Stimulated activated CD4-positive, alpha-beta T cell treated with anti-CD3 and anti-CD28 coated beads, Interleukin-1b, Interleukin-23, amount 100 ng/mL, for 4 hours (primary cell): ENCODE measurements at places on chromosomes 12 and 14.
A peak's percentile ranks its signal among the peaks of the same experiment; 100 is the strongest.

DNA sequence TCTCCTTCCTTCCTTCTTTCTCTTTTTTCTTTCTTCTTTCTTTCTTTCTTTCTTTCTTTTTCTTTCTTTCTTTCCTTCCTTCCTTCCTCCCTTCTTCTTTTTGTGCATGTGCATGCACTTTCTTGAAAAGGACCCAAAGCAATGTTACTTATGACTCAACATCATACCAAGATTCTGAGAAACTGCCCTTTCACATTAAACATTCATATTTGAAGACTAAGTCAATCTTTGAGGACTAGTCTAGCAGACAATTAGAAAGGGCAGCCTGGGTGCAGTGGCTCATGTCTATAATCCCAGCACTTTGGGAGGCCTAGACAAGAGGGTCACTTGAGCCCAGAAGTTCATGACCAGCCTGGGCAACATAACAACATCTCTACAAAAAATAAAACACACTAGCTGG, 212.8 kb upstream of the KITLG start:
- DNase-seq: no peak

- DNase-seq: no peak
Measured at GRCh38 chr12:121282072-121282742, 14.3 kb downstream of the CAMKK2 start.

- DNase-seq: no peak
Measured at GRCh38 chr12:65720136-65721130, 103.8 kb upstream of the HMGA2 start.

DNA sequence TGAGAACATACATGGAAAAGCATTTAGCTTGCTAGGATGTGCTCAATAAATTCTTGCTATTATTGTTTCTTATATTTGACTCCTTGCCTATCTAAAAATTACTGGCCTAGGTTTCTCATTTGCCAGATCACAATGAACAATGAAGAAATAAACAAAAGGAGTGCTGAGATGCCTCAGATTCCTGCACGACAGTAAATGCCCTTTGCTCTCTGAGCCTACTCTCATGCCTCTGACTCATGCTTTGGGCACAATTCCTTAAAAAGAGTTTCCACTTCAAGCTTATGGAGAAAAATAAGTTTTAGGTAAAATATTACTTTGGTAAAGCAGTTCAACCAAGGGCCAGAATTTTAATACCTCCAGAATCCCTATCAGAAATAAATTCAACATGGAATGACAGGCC, 30.9 kb downstream of the GRIN2B start:
- no peak for DNase-seq

- DNase-seq: no peak
Measured at GRCh38 chr12:51915951-51916350, 8.6 kb downstream of the ACVRL1 start.

GRCh38 chr12:47980197-47980596, 16.8 kb downstream of the TMEM106C start:
- no peak for DNase-seq

DNA sequence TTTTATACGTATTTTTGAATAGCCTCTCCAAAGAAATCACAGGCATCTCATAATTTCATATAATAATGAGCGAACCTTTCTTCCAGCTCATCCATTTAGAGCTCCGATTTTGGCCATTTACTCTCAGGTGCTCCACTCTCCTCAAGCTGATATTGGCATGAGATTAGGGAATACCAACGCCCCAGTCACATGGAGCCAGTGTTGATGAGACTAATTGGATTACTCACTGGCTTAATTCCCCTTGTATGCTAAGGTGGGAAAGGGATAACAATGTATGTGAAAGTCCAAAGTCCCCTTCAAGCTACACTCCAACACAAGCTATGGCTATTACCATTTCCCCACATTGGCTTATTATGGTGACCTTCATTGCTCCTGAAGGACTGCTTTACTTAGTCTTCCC, 76.6 kb upstream of the NAV3 start:
- DNase-seq: no peak

GRCh38 chr14:34174973-34175372, 224.1 kb upstream of the EGLN3 start:
- DNase-seq: no peak

- no peak for DNase-seq
Measured at GRCh38 chr12:46872135-46872534, 46.3 kb upstream of the SLC38A4 start.

DNA sequence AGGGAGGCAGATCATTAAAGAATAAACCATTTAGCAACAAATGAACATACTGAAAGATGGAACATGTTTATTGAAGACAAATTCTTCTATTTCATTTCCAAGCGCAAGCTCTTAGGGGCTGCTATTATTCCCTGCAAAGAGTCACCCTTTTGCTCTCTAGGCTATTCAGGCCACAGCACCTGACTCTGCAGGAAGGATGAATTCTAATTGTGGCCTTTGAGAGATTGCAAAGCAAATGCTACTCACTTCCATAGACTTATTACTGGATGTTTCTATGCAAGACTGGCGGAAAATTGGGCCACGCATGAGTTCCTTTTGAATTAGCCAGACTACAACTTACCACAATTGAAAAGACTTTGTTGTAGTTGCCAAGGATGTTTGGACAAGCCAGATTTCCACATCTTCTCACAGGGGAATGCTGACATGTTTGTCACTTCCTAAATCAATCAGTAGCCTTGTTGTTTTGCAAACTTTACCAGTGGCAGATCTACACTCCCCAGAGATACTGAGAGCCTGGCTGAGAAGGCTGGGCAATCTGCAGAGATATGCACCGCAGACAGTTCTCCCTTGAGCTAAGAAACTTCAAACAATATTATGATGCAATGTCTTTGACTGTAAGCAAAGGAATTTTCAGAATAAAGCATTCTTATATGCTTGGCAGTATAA, 334.3 kb upstream of the SYT1 start:
- no peak for DNase-seq

GRCh38 chr12:110287986-110288385, 6.9 kb downstream of the ATP2A2 start:
- DNase-seq: no peak

DNA sequence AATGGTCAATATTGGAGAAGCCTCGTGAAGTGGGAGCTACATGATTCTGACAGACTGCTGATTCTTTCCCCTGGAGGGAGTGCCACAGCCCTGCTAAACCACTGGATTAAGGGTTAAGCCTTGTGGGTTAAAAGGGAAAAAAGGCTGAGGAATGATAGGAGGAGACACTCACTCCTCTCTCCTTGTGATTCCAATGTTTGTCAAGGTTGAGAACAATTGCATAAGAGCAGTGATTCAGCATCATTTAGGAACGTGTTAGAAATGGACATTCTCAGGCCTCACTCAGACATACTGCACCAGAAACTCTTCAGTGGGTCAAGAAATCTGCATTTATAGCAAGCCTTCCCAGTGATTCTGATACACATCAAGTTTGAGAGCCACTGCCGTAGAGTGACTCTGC, 87.8 kb upstream of the GZMB start:
- DNase-seq: no peak

DNA sequence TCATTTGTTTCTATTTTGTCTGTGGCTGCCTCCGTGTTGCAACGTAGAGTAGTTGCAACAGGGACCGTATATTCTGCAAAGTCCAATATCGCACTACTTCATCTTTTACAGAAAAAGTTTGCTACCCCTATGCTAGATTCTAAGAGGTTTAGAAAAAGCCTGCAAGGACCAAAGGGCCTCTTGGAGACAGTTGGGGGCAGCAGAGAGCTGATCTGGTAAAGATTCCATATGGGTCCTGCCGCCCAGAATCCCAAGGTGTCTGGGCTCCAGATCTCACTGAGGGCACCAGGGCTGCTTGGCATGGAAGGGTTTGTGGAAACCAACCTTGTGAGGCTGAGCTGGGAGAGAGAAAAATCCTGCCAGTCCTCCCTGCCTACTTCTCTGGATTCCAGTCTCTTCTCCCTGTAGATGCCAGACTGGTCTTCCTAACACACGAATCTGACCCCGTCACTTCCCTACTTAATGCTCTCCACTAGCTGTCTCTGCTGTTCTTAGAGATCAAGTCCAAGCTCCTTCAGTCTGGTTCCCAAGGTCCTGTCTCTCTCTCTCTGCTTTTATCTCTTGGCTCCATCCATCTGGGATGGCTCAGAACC, 74.6 kb downstream of the GLRX5 start:
- DNase-seq: no peak

- DNase-seq: no peak
Measured at GRCh38 chr12:8697120-8697475, 693 bp upstream of the RIMKLB start.

DNA sequence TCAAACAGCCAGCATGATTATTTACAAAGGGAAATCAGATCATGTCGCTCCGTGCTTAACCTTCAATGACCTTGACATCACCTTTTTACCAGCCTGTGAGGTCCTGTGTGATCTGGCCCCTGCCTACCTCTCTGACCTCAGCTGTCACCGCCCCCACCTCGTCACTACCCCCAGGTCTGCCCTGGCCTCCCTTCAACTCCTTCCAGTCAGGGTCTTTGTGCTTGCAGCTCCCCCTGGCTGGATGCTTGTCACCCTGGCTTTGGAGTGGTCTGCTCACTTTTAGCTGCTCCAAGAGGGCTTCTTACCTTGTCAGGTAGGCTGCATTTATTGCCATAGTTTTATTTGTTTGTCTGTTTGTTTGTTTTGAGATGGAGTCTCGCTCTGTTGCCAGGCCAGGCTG, 8.2 kb upstream of the MAX start:
- no peak for DNase-seq

DNA sequence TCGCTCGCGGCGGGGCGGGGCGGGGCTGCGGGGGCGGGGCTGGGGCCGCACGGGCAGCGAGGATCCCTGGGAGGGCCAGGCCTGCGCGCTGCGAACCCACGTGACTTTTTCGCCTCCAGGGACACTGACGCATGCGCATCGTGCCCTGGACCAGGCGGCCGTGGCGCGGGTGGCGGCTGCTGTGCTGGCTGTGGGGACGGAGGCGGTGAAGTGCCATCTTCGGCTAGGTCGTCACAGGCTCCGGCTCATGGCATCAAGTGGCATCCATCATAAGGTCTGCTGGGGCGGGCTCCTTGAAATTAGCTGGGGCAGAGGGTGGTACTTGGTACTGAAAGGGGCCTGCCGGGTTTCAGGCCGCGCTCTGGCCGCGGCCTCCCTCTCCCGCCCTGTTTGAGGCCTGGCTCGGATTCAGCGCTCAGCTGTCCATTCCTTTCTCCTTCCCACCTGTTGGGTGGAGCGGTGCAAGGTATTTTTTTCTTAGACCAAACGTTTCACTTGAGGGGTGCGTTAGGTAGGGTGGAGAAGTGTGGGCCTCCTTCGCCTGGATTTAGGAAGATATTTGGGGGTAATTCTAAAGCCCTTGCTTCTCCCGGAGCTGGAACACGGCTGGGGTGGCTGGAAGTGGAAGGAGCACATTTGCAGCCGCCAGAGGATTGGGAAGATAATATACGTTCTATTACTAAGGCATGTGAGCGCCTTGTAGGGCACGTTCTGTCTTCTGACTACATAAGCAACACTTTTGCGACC, at the start of gene PRPF39:
Gene PRPF39, plus strand, starts transcription at position 141 of the 747 bp plus-strand sequence. CDS start 11,124 bp downstream, outside the sequence.
- peak; percentile 94 for DNase-seq

DNA sequence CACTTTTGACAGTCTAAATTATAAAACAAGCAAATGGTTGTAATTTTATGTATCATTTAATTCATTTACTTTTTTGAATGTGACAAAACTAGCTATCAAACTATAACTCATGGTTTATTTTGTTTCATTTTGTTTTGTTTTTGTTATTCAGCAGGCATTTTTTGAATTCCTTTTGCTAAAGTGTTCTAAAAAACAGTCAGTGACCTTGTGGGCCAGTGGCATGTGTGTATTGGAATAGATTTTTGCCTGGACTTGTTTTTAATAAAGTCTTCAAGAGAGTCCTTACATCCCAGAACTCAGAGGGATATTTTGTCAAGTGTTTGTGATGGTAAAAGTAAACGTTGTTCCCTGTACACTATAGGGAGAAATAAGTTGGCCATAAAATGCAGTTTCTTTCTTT, 369.7 kb upstream of the SYT1 start:
- DNase-seq: no peak

DNA sequence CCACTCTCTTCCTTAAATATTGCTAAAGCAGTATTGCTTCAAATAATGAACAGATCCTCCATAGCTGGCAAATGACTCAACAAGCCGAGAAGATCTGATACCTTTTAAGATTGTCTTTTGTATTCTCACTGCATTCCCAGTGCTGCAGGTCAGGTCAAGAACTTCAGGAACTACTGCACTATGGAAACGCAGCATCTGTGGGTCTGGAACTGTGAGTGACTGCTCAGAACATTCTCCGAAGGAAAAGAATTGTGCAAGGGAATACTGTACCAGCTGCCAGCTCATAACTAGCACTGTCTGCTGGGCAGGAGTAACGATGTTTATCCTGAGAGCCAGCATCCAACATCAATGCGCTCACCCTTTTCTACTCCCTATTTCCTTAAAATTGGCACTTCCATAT, 348.0 kb upstream of the SOX5 start:
- no peak for DNase-seq

GRCh38 chr14:36884049-36884448, 222.4 kb downstream of the PAX9 start:
- DNase-seq: no peak

DNA sequence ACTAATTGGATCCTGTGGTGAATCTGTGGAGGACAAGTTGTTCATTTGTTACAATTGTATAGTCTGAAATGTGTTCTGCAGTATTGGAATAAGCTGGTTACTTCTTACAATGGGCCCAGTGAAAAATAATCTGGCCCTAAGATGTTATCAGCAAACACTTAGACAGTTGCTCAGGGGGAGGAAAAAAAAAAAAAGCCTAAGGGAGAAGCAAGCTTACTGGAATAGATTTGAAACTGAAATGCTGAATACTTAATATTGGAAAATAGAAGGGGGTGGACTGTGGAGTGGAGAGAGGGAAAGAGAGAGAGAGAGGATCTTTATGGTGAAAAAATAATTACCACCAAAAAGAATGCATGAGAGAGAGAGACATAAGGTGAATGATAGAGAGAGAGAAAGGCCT, 4.0 kb downstream of the FOXG1 start:
- no peak for DNase-seq

GRCh38 chr14:53226553-53226952, 73.4 kb upstream of the DDHD1 start:
- no peak for DNase-seq

- no peak for DNase-seq
Measured at GRCh38 chr12:115762936-115763335, 514.6 kb downstream of the MED13L start.

DNA sequence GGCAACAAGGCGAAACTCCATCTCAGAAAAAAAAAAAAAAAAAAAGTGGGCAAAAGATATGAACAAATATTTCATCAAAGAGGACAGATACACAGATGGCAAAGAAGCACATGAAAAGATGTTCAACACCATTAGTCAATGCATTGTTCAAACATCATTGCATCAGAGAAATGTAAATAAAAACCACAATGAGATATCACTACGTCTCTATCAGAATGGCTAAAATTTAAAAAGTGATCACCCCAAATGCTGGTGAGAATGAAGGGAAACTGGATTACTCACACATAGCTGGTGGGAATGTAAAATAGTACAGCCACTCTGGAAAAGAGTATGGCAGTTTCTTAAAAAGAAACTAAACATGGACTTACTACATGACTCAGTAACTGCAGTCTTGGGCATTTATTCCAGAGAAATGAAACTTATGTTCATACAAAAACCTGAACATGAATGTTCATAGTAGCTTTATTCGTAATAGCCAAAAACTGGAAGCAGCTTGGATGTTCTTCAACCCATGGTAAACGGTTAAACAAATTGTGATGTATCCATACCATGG, 3.6 kb downstream of the L2HGDH start:
- no peak for DNase-seq

- DNase-seq: no peak
Measured at GRCh38 chr12:111980598-111980997, 32.4 kb downstream of the TMEM116 start.
